ENCODE measurements at places on chromosomes 4 and X. TPM values are rescaled to one million over a fixed set of nuclear protein-coding genes. Genes with fewer than 3 reads are reported as not detected.

GRCh38 chrX:20974326-20974725 lies 399.9 kb upstream of the CNKSR2 start:
- no peak for DNase-seq

- DNase-seq = no peak
Measured at GRCh38 chr4:154578919-154579318, 11.6 kb downstream of the FGA start.

GRCh38 chrX:75076429-75076828 lies 79.7 kb downstream of the ABCB7 start:
- no peak for DNase-seq

XAGE1A gene
- total RNA-seq = not detected

DSPP gene
- total RNA-seq = not detected

Data from glutamatergic neuron (in vitro differentiated cells).